8988T (cell line): ENCODE measurements at places on chromosomes 13 and 19.
A peak's percentile ranks its signal among the peaks of the same experiment; 100 is the strongest.

DNA sequence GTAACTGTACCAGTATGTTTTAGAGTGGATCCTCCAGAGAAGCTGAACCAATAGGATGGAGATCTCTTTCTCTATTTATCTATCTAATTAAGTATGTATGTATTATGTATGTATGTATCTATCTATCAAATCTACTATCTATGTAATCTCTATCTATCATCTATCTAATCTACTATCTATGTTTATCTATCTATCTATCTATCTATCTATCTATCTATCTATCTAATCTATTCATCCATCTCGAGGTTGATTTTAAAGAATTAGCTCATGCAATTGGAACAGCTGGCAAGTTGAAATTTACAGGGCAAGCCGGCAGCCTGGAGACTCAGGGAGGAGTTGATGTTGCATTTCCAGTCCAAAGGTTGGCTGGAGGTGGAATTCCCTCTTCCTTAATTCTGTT lies 112.2 kb downstream of the URI1 start:
- DNase-seq: no peak

DNA sequence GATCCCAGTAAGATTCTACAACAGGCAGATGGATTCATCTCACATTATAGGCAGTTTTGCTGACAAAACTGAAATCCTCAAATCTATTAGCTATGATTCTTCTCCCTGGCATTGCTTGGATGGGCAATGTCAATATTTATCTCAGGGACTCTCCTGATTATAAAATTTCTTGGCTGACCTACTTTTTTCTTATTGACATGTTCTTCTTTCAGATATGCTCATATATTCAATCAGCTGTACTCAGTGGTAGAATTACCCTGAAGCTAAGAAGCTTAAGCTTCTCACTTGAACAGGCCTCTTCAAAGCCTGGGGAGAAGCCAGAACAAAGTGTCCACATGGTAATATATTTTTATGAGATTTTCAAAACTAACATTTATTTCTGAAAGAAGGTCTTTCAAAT lies 513.6 kb downstream of the PCDH9 start:
- no peak for DNase-seq

DNA sequence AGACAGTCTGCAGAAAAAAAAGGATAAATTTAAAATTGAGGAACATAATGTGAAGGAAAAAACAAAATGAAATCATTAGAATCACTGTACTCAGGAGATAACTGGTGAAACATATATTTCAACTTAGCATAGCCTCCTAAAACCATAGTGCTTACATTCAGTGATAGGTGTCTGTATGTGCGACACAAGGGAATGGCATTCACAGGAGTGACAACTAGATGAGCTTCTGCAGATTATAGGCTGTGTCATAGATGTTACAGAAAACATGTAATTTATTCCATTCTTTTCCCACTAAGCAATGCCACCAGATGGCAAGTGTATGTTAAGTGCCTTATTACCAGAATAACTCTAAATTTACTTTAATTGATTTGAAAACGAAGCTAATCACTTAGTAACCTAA lies 960.0 kb upstream of the PCDH20 start:
- no peak for DNase-seq

GRCh38 chr19:13718733-13719132 lies 45.6 kb upstream of the MRI1 start:
- no peak for DNase-seq

- DNase-seq: no peak
Observed at GRCh38 chr13:109812382-109812781, 26.0 kb upstream of the IRS2 start.

- no peak for DNase-seq
Observed at GRCh38 chr13:66265371-66265770, 964.8 kb downstream of the PCDH9 start.

DNA sequence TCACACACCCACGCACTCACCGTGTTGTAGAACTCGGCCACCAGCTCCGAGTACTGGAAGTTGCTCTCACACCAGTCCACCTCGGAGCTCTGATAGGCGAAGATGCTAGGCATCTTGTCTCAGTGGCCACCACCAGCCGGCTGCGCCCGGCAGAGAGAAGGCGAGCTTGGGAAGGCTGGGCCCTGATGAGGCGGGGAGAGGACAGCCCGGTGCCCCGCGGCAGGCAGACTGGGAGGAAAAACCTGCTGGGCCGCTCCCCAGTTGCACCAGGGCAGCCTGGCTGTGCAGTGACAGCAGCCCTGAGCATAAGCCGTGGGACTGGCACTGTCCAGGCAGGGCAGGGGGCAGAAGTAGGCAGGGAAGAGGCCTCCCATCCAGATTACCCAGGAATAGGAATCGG lies at the start of gene ACER1:
Gene ACER1 (minus strand): TSS at position 174 of the 400 bp plus-strand sequence. CDS start 61 bp downstream, at position 113.
- DNase-seq: no peak

- no peak for DNase-seq
Observed at GRCh38 chr13:79631051-79631659, 150.2 kb downstream of the NDFIP2 start.

DNA sequence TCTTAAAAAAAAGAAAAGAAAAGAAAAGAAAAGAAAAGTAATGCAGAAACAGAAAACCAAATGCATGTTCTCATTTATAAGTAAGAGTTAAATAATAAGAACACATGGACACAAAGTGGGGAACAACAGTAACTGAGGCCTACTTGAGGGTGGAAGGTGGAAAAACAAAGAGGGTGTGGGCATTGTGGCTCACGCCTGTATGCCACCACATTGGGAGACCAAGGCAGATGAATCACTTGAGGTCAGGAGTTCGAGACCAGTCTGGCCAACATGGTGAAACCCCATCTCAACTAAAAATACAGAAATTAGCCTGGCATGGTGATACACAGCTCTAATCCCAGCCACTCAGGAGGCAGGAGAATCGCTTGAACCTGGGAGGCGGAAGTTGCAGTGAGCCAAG lies 8.1 kb downstream of the ZNF708 start:
- no peak for DNase-seq

DNA sequence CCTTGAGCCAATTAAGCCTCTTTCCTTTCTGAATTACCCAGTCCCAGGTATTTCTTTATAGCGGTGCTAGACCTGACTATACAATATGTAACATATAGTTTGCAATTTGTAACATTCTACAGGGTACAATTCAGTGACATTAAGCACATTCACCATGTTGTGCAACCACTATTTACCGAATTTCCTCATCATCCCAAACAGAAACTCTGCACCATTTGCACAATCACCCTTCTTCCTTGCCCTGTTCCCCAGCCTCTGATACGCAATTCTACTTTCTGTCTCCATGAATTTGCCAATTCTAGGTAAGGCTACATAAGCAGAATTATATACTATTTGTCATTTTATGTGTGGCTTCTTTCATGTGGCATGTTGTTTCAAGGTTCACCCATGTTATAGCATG lies 13.7 kb upstream of the SIGLEC10 start:
- no peak for DNase-seq

GRCh38 chr19:17052439-17052838 lies 22.8 kb downstream of the HAUS8 start:
- DNase-seq: no peak

DNA sequence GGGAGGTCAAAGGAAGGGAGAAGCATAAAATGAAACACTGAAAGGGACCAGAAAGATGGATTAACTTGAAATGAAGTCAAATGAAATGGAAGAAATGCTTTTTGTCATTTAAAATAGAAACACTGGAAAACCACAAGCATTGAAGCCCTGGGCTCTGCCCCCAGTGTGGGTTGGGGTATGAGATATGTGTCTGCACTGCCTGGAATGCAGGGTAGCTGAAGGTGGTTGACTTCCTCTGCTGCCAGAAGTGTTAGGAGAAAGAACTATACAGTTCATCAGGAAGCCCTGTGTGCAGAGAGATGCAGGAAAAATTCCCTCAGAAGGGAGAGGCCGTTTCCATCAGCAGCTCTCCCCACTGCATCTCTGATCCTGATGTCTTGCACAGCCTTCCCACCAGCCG lies 69.2 kb downstream of the DHRS12 start:
- DNase-seq: no peak

GRCh38 chr19:18514800-18515682 lies 6.8 kb downstream of the ELL start:
- no peak for DNase-seq

DNA sequence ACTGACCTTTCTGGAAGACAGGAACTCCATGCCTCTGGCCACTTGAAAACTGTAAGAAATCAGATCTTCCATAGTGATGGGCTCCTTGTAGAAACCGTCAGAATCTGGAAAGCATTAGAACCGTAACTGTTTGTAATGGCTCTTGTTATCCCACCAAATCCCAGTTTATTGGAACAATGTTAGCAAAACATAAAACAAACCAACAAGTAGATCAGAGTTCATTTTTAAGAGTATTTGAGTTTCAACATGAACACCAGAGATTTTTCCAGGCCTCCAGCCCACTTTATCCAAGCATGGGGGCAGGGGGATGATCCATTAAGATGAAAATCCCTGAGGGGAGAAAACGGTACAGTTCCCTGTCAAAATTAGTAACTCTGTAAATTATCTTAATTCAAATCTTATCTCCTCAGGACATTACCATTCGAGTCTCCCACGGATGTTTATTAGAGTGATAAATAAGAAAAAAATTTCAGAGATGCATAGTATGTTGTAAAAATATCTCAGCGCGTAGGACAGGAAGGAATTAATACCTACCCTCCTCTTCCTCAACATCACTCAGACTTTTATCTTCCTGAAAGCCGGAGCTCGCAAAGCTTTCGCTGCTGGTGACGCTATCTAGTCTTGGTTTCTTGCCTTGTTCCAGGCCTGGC lies 172.5 kb downstream of the FLT1 start:
- no peak for DNase-seq

DNA sequence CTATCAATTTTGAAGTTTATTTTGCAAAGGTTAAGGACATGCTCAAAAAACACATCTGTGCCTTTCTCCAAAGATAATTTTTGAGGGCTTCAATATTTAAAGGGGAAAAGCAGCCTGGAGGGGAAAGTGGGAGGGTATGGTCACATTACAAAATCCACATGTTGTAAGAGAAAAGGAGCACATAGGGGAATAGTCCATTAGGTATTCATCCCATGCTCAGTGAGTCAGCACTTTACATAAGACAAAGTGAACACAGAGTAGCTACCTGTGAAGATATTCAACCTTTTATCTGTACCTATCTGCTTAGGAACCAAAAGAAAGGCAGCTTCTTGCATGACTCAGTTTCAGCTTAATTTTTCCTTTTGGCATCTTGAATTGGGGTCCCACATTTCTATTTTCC lies 932.0 kb downstream of the SLITRK6 start:
- no peak for DNase-seq

GRCh38 chr19:29879655-29879974 lies 62.4 kb upstream of the URI1 start:
- no peak for DNase-seq

DNA sequence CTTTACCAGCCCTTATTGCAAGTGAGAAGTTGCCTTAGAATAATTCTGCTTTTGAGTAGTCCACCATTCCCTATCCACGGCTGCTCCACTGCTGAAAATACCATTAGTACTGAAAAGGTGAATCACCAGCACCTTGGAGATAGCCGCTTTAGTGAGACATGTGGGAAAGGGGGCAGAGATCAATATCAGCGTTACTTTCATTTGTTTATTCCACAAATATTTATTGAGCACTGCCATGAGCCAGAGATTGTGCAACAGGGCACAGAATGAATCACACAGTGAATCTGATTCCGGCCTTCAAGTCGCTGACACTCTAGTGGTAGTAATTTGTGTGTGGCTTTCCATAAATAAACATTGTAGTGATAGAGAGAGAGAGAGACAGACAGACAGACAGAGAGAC lies 31.5 kb upstream of the MYO16 start:
- DNase-seq: no peak

DNA sequence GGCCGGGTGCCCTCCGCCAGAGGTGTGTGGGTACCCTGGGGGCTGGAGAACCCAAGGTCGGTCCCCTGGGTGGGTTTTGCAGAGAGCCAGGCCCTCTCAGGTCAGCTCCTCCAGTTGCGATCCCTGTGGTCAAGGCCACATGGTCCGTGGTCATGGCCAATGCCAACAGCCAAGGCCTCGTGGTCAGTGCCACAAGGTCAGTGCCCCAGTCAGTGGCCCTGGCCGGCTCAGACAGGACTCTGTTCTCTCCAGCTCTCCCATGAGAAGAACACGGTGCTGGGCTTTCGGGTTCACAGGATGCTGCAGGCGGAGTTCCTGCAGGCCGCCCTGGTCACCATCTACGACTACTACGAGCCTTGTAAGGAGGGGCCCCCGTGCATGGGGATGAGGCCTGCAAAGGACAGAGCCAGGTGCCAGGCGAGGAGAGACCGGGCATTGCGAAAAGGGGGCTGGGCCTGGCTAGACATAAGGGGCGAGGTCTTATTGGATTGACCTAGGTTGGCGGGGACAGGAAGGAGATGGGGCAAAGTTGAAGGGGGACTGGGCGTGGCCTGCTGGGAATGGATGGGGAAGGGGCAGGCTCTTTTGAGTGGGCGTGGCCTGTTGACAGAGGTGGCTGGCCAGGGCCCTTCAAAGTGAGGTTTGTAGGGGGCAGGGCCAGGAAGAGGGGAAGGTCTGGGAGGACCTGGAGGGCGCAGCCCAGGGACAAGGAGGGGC lies 15.2 kb upstream of the SHFL start:
- DNase-seq: no peak

- peak; percentile 64 for DNase-seq
Observed at GRCh38 chr19:46624958-46625661, at the start of gene PTGIR. Gene PTGIR (minus strand): TSS chr19:46625089. CDS start chr19:46624225, 864 bp downstream.

DNA sequence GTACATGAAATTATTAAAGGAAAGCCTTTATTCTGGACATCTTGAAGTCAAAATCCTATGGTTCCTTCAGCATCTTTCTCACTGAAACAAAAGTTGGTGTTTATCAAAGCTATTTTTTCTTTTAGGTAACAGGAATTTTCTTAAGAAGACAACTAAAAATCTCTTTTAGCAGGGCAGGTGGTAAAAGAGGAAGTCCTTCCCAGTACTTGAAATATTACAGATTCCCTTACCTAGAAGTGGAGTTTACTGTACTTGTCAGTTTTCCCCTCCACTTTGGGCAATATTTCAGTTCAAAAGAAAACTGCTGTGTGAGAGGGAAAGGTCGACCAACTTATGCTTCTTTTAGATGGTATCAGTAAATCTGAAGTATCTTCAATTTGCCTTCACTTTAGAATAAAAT lies 64.3 kb upstream of the TDRD3 start:
- no peak for DNase-seq

DNA sequence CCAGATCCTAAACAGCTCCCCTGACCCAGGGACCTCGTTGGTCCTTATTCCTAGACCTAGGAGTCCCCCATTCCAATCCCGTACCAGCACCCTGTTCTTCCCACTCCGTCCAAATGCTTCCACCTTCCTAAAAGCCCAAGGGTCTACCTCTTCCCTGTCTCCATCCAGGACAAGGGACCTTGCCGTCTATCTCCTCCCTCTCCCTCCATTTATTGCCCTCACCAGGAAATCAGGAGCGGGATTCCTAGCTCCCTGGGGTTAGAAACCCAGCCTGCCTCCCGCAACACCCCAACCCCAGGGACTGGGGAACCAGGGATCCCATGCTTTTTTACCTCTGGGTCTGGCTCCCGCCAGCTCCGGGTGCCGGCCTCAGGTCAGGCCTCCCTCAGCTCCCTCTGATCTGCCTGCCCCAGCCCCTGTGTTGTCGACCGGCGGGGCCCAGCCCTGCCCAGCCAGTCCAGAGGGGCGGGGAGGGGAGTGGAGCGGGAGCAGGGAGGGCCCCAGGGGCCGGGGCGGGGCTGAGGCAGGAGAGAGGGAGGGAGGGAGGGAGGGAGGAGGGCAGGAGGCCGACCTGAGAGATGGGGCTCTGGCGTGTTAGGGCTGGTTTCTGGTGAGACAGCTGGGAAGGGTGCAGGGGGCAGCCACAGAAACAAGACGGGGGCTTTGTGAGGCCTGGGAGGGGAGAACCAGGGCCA lies at the start of gene B3GNT8:
Gene B3GNT8 (minus strand): TSS at position 423 of the 695 bp plus-strand sequence. CDS start 596 bp downstream, outside the sequence.
- no peak for DNase-seq
